ENCODE measurements at places on chromosomes 6 and 20.

DNA sequence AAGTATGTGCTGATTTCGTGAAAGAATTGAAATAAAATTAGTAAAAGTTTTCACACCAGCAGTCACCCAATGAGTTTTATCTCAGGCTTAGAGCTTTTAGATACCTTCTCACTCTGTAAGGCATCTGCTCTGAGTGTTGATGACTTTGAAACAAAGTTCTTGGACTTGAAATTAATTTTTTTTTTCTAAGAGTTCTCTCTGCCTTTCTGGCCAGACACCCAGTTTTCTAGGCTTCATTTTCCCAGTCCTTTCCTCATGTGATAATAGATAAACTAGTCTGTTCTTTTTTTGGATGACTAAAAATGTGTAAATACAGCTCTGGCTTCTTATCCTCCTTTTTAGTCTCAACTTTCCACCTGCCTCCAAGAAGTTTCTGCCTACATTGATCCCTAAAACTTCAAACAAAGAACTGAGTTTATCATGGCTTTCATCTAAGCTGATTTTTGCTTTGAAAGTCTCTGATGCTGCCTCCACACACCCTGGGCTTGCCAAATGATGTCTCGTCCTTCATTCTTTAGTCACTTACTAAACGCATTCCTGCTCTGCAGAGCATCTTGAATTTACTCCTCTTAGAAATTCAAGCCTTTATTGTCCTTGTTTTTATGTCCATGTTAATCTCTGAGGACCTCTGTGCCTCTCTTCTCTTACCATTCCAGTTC lies 32.7 kb downstream of the SLX4IP start:
- DNase-seq, result no peak

- no peak for DNase-seq
Measured at GRCh38 chr6:144480473-144480872, 195.3 kb downstream of the UTRN start.

DNA sequence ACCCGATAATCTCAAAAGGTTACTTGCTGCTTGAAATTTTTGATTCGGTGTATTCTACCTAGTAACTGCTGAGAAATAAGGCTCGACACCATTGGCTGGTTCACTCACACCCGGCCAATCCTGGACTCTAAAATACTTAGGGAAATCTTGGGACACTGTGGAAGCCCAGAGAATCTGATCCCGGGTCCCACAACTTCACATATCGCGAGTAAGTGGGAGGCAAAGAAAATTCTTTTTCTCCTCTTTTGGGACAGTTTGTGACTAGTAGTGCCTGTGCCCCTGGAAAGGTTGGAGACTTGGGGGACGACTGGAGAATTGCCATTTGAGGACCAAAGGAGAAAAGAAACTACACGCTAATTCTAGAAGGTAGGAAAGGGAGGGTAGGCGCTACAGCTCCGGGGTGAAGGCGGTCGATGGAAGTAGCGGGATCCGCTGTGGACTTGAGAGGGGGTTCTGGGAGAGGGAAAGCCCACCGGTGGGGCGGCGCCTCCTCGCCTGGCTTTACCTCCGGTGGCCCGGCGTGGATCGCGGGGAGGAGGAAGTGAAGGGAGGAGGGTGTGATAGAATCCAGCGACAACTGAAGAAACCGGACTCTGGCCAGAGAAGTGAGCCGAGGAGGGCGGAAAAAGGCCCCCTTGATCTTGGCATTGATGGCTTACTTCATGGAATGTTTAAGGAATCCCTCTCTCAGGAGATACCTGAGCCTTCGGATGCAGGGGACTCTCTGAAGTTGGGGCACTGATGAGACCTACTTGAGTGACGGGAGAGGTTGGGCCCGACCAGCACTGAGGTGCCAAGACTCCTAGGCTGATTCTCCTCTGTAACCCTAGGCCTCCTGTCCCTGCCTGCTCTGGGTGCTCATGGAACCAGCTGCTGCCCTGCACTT lies 18.8 kb upstream of the BTN3A3 start:
- DNase-seq, result peak; percentile 94

- DNase-seq, result no peak
Measured at GRCh38 chr6:7087491-7087979, 20.2 kb upstream of the RREB1 start.

GRCh38 chr20:63114693-63115311 lies 101.1 kb downstream of the YTHDF1 start:
- DNase-seq, result no peak

GRCh38 chr20:57163041-57163440 lies 103.4 kb downstream of the BMP7 start:
- DNase-seq, result no peak

GRCh38 chr6:137764464-137764863 lies 102.6 kb upstream of the TNFAIP3 start:
- no peak for DNase-seq

- no peak for DNase-seq
Measured at GRCh38 chr20:37381621-37382471, 35.9 kb downstream of the SRC start.

DNA sequence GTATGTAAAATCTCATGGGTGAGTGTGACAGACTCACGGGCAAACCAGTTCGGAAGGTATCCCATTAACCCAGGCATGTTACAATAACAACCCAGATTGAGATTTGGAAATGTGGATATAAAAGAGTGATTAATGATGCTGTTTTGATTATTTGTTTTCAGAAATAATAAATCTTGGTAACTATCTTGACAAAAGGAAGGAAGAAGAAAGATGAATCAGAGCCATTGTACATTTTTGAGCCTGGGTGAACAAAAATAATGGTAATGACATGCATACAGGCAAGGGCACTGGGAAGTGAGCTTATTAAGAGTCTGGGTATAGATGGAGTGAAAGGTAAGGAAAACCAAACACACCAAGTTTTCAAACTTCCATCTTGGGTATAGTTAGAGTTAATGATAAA lies 862.0 kb downstream of the PHF3 start:
- DNase-seq, result no peak

- DNase-seq, result peak; percentile 28
Measured at GRCh38 chr6:56314683-56315523, 67.5 kb upstream of the COL21A1 start.

- DNase-seq, result no peak
Measured at GRCh38 chr6:141580988-141581552, 551.7 kb upstream of the GJE1 start.

Measured in Kasumi-1 (cell line).